ENCODE measurements at places on chromosomes 1 and 21.

DNA sequence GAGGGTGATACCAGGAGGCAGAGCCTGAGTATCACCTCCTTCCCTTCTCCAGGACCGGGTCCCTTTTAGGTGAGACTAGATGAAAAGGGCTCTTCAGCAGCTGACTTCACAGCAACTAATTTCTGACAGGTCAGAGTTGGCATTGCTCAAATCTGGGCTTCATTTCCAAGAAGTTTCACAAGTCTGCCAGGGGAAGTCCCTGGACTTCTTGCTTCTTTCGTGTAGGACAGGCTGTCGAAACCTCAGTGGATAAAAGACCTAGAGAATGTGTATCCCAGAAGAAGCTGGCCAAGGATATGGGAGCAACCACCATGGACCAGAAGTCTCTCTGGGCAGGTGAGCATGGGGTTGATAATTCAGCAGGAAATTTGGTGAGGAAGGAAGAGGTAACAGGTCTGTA is at the start of gene CHI3L2:
Gene CHI3L2, plus strand, starts transcription at position 280 of the 400 bp plus-strand sequence. Its CDS starts 17 bp downstream, at position 297.
- no peak for DNase-seq

DNA sequence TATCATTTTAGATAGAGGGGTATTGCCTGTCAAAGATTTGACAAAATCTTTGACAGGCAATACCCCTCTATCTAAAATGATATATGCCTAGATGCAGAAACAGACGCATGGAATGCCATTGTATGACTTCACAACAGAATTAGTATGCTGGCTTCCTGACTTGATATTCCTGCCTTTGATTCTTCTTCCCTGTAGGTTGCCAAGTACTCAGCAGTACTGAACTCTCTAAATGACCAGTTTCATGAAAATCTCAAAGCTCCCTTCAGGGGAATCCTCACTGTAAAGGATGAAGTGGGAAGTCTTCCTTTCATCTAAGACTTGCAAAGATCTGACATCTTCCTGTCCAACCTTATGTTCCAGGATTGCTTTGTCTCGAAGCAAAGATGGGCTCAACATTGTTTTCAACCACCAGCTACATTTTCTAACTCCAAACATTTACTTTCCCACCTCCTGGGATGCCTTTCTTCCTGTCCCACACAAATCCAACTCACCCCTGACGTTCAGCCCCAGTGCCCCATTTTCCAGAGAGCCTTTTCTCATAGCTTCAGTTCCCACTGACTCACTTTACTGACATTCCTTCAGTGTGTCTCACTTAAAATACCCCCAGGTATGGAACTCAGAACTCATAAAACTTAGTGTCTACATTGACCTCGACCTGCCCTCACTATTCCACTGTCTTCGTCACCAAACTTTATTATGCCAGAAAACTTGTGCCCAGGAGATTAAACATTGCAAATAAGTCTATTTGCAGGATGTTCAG is 67.3 kb upstream of the KCNJ6 start:
- no peak for DNase-seq

GRCh38 chr1:6357243-6357936 is 36.2 kb downstream of the ACOT7 start:
- DNase-seq = no peak

DNA sequence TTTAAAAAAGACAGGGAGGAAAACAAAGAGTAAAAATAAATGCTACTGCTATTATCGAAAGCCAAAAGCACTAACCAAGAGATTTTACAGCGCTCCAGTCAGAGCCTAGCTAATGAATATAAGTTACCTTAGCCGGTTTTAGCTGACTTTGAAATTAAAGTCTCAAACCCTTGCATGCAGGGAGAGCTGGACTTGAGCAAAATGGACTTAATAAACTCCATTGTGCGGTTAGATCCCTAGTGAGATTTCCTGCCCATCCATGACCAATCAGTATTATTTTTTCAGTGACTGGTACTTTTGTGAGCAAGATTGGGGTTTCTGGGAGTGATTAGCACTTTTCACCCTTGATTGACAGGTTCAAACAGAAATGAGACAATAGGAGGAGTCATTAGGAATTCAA is 333.4 kb upstream of the ADGRL2 start:
- no peak for DNase-seq

- DNase-seq = no peak
Measured at GRCh38 chr1:65467536-65467935, 47.1 kb downstream of the LEPR start.

DNA sequence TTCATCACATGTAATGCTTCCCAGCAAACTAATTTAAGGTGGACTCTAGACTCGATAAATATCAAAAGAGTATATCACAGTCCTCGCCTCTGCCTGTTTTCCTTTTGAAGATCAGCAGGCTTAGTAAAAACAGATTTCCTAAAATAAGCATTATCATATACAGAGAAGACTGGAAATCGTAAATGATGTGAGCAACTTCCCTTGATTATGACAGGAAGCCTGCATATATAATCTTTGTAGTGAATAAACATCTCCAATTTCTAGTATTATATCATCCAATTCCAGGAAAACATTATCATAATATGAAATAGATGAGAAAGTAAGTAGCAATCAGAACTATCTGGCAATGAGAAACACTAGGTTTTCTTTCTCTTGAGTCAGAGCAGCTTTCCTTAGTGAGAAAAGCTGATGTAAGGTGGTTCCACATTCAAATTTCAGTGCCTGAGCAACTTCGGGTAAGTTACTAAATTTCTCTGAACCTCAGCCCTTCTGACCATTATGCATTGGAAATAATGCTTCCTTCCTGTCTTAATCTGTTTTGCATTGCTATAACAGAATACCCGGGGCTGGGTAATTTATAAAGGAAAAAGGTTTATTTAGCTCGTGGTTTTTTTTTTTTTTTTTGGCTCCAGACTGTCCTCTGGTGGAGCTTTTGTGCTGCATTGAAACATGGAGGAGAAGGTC is 12.6 kb upstream of the POU2F1 start:
- no peak for DNase-seq

GRCh38 chr1:40896482-40896881 is 34.3 kb upstream of the CITED4 start:
- no peak for DNase-seq

GRCh38 chr1:24323281-24323680 is 4.1 kb downstream of the GRHL3 start:
- no peak for DNase-seq

Data from NCI-H2107 (cell line).